T-helper 17 cell (primary cell): ENCODE measurements at places on chromosomes 16 and 17. TPM values are rescaled to one million over a fixed set of nuclear protein-coding genes. Genes with fewer than 3 reads are reported as not detected.

DNA sequence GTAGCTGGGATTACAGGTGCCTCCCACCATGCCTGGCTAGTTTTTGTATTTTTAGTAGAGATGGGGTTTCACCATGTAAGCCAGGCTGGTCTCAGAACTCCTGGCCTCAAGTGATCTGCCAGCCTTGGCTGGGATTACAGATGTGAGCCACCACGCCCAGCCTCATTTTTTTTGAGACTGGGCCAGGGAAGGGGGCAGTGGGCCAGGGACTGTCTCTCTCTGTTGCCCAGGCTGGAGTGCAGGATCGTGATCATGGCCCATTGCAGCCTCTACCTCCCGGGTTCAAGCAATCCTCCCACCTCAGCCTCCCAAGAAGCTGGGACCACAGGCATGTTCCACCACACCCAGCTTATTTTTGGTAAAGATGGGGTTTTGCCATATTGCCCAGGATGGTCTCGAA is 16.0 kb downstream of the RSL1D1 start:
- no peak for DNase-seq

DNA sequence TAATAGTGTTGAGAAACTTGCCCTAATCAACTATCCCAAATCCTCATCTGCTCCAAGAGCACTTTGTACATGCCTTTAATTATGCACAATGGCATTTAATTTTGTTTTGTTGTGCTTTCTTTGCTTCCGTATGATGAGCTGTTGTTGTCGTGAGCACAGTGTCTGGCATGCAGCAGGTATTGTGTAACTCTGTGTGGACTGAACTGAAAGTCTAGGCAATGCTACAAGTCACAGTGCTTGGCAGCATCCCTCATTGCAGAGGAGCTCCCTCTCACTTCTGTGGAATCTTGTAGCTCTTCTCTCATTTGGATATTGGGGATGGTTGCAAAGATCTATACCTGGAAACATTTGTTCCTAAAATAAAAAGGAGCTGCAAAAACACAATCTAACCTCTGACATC is 502.2 kb upstream of the CA10 start:
- no peak for DNase-seq

GRCh38 chr17:8153525-8153956 is 1.3 kb upstream of the PER1 start:
- DNase-seq = peak; percentile 14

GRCh38 chr17:63544467-63545301 is 5.6 kb upstream of the DCAF7 start:
- no peak for DNase-seq

Gene ELMO3
- total RNA-seq = 2.4 TPM

Gene NOXO1
- 0.40 TPM for total RNA-seq

GRCh38 chr17:14903854-14904253 is 361.3 kb downstream of the PMP22 start:
- no peak for DNase-seq

DNA sequence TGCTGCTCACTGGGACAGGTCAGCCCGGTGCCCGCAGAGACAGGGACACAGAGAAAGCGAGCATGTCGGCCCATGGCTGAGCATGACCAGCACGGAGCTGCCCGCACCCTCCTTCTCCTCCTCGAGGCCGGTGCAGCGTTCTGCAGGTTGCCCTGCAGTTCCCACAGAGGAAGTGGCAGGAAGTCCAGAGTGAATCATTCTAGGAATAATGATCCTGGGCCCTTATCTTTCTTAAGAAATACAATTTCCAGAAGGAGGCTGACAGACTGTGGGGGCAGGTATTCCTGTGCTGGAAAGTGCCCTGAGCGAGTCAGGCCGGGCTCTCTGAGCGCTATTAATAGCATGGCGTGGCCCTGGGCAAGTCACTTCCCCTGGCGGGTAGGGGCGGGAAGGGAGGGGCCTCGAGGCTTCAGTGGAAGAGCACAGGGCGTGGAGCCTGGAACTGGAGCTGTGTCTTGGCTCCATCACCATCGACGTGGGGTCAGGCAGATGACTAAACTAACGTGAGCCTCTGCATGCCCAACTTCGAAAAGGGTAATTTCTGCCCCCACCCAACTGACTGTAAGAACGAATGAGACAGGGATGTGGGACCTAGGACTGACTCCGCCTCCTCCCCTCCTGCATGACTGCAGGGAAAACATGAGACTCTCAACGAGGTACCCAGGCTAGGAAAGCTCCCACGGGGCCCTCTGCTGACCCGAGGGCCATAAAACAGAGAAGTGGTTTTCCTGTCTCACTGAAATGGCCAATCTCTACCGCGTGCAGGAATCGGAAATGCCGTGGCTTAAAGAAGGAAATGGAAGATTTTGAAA is 9.8 kb downstream of the TMEM204 start:
- no peak for DNase-seq

DNA sequence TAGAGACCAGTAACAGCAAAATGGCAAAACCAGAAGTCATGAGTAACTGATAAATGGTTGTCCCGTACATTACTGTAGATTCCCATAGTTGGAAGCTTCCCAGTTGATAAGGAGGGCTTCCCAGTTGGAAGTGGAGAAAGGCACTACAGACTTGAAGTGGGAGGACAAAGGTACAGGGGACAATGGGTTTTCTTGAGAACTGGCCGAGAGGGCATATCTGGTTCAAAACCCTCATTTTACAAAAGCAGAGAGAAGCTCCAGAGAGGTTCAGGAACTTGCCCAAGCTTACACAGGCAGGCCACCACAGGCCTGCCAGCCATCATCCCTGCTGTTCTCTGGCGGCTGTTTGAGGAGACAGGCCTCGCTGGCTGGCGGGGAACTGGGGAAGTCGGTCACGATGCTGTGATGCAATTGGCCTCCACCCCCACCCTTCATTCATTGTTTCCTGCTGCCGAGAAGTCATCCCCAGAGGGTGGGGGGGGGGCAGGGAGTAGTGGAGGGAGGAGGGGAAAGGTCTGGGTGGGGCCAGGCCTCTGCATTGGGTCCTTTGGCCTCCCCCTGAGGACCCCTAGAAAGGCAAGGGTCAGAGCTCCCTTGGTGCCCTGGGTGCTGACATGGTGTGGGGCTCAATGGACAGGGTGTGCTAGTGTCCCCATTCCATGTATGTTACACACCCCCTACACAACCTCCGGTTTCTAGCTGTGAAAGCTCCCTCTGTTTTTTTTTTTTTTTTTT is 3.0 kb downstream of the UBALD2 start:
- DNase-seq = peak; percentile 64

Gene TP53TG3D
- not detected for total RNA-seq

Gene TEKT5
- total RNA-seq = not detected

- DNase-seq = no peak
Measured at GRCh38 chr17:34614698-34615097, 35.3 kb downstream of the TMEM132E start.

Gene EMP2
- total RNA-seq = not detected

DNA sequence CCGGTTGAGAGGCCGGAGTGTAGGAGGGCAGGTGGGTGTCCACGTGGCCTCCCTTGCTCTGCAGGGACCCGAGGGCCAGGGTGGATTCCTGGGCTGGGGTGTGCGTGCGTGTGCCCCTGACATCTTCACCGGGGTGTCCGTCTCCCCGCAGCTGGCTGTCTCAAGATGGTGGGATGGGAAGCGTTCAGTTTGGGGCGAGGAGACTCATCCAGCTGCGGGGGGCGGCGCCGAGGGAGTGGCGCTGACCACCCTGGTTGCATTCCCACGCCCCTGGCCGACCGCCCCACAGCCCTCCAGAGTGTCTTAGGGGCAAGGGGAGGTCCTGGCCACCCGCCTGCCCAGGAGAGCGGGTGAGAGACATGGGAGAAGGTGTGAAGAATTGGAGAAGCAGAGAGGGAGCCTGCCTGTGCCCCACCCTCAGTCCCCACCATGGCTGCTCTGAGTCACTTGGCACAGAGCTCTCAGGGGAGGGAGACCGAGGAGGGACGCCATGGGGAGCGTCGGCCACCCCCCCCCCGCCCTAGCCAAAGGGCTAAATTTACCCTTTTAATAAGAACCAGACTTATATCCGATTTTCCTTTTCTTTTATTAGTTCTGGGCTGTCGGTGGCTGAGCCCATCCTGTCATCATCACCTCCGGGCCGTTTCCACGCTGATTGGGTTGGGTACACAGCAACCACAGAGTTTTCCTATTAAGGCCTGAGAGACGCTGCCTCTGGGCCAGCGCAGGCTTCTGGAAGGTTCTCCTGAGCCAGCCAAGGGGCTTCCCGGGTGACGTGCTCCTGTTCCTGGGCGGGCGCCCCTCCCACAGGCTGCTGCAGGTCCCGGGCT is 22.0 kb downstream of the BAHCC1 start:
- no peak for DNase-seq

Gene LRRC37A
- 11.4 TPM for total RNA-seq

DNA sequence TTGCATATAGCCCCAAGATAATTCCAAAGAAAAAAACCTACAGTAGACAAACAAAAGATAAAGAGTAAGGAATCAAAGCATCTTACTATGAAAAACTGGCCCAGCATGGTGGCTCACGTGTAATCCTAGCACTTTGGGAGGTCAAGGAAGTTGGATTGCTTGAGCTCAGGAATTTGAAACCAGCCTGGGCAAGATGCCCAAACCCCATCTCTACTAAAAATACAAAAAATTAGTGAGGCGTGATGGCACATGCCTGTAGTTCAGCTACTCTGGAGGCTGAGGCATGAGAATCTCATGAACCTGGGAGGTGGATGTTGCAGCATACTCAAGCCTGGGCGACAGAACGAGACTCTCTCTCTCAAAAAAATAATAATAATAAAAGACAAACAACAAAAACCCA is 764.7 kb upstream of the KIF2B start:
- DNase-seq = no peak

DNA sequence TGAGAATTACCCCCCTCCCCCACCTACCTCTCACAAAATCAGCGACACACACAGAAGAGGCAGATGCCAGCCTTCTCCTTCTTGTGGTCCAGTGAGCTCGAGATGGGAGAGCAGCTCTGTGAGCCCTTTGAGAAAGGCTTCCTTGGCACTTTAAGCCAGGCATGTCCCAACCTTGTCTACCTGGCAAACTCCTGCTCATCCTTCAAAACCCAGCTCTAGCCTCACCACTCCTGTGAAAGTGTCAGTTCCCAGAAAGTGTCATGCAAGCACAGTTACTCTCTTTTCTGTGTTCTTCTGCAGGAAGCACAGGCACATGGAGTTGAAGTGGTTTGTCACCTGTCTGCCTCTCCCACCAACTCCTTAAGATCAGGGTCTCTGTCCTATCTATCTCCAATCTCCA is 1.6 kb downstream of the TMEM98 start:
- DNase-seq = no peak

DNA sequence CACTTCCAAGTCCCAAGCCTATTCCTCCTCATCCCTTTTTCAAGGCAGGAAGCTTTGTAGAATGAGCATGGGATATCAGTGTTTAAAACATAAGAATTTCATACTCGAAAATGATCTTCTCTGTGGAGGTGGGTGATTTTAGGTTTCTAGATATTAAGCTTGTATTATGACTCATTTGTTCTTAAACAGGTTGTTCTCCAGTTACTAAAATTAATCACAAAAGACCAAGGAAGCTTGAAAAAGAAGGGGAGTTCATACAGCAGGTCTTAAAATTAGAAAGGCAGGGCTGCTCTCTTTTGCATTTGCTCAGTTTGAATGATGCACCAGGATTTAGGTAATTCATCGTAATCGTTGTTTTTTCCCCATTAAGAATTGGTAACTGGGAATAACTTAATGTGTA is 208.7 kb downstream of the PRKCA start:
- no peak for DNase-seq

DNA sequence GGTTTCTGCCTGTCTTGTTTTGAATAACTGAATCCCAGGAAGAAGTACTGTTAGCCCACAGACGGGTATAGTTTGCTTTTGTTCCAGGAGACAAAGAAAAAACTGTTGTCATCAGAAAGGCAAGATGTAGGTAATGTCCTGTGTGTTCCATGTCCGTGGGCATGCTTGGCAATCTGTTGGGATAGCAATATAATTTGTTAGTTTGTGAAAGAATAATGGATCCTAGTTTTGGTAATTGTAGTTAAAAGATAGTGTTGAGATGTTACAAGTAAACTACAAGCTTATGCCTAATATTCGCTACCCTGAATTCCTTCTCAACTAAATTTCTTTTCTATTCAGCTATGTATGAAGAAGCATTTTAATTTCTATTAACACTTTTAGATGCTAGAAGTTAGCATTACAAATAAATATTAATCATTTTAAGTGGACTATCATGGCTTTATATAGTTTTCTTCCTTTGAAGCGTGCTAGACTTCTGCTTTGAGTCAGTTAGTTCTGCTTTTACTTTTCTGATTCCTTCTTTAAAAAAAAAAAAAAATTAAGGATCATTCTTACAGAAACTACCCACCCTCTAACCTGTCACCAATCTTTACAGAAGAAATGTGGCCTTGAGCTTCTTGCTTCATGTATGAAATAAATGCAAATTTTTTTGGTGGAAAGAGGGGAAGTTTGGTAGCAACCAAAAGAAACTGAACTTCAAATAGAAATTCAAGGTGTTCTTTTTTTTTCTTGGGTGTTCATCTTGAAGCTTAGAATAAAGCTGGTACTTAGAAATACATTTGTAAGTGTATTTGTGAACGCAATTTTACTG is 2.4 kb downstream of the EVI2A start:
- no peak for DNase-seq

GRCh38 chr16:58026139-58026704 is 668 bp downstream of the MMP15 start:
- DNase-seq = no peak

Gene FBXW10B
- total RNA-seq = not detected

GRCh38 chr16:8816967-8817655 is 19.5 kb downstream of the PMM2 start:
- DNase-seq = no peak

Gene LGALS9B
- not detected for total RNA-seq

GRCh38 chr16:67241008-67241900 is 6.0 kb downstream of the FHOD1 start:
- DNase-seq = no peak

- no peak for DNase-seq
Measured at GRCh38 chr16:2516391-2517240, 2.9 kb downstream of the ATP6V0C start.

- no peak for DNase-seq
Measured at GRCh38 chr17:33642002-33642401, 348.9 kb upstream of the ASIC2 start.

GRCh38 chr17:19316761-19317358 is 45.7 kb downstream of the B9D1 start:
- DNase-seq = no peak

Gene C16orf74
- 7.2 TPM for total RNA-seq

- DNase-seq = no peak
Measured at GRCh38 chr17:75764417-75764710, 628 bp downstream of the GALK1 start.

GRCh38 chr17:81085420-81085911 is 50.5 kb downstream of the BAIAP2 start:
- DNase-seq = no peak

Gene BRIP1
- 2.3 TPM for total RNA-seq
